ENCODE measurements at places on chromosomes 11 and 22.
A peak's percentile ranks its signal among the peaks of the same experiment; 100 is the strongest.

DNA sequence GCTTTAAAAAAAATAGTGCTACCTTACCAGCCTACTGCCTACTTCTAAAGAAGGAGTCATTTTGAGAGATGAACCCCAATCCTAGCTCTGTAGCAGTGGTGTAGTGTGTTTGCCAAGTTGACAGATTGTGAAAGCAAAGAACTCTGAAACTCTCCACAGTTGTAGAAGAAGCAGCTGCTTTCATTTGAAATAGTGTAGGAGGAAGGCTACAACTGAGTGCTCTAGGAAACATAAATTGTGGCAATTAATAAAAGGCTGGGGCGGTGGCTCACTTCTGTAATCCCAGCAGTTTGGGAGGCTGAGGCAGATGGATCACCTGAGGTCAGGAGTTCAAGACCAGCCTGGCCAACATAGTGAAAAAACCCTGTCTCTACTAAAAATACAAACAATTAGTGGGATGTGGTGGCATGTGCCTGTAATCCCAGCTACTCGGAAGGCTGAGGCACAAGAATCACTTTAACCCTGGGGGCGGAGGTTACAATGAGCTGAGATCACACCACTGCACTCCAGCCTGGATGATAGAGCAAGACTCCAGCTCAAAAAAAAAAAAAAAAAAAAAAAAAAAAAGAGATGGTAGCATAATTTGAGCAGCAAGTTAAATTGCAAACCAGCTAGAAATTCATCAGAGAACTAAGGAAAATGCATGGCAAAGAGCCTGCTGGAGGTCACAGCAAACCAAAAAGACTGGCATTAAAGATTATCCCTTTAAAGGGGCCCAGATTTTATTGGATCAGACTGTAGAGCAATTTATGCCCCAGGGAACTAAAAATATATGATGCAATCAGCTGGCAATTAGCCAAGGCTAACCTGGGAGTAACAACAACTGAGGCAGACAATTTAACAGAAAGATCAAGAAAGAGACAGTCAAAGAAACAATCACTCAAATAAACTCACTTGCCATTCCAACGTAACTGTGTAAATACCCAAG, 112.6 kb downstream of the LUZP2 start:
- no peak for DNase-seq

- DNase-seq = no peak
These were observed 43.7 kb downstream of the MICAL3 start for GRCh38 chr22:17980638-17981051.

DNA sequence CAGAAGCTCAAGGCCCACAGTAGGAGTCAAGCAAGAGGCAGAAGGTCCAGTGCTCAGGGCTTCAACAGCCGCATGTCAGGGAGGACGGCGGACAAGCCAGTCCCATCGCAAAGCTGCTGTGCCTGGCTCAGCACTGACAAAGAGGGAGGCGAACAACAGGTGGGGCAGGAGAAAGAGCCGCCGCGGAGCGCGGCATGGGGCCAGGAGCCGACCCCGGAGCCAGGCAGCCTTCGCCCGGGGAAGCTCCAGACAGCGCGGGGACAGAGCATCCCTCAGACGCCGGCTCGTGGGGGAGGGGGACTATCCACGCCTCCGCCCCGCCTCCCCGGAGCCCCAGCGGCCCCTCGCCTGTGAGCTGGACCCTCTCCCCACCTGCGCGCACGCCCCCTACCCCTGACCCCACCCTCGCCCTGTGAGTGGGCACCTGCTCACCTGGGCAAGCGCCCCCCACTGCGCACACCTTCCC, 369 bp downstream of the DHCR7 start:
- DNase-seq = no peak

- DNase-seq = no peak
These were observed 1.5 kb downstream of the OLFML1 start for GRCh38 chr11:7486781-7487140.

GRCh38 chr11:95702526-95702925, 87.1 kb downstream of the FAM76B start:
- DNase-seq = peak; percentile 73

DNA sequence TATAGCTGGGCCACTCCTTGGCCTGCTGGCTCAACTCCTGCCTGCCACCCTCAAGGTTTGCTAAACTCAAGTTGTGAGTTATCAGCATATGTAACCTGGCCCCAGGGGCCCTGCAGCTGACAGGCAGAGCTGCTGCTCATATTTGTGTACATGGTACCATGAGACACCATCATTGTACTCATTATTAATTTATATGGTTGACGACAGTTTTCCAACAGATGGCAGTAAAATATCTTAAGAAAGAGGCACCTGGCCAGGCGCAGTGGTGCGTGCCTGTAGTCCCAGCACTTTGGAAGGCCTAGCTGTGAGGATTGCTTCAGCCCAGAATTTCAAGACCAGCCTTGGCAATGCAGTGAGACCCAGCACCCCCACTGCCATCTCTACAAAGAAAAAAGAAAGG, 11.4 kb upstream of the DENND5A start:
- DNase-seq = no peak

DNA sequence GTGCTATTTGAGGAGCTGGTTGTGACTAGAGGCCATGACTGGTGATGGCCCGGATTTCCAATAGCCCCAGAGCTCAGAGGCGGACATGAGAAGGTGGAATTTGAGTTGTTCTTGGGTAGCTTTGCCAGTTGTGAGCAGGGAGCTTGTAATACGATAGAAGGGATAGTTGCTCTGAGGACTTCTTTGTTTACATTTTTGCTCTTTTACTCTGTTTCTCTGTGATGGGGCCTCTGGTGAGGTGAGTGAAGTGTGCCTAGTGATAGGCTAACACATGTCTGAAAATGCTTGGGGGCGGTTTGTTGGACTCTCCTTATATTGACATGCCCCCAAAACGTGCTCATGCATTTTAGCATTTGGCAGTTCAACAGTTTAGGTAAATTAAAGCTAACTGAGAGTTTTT, 365.1 kb downstream of the DDX10 start:
- DNase-seq = no peak

DNA sequence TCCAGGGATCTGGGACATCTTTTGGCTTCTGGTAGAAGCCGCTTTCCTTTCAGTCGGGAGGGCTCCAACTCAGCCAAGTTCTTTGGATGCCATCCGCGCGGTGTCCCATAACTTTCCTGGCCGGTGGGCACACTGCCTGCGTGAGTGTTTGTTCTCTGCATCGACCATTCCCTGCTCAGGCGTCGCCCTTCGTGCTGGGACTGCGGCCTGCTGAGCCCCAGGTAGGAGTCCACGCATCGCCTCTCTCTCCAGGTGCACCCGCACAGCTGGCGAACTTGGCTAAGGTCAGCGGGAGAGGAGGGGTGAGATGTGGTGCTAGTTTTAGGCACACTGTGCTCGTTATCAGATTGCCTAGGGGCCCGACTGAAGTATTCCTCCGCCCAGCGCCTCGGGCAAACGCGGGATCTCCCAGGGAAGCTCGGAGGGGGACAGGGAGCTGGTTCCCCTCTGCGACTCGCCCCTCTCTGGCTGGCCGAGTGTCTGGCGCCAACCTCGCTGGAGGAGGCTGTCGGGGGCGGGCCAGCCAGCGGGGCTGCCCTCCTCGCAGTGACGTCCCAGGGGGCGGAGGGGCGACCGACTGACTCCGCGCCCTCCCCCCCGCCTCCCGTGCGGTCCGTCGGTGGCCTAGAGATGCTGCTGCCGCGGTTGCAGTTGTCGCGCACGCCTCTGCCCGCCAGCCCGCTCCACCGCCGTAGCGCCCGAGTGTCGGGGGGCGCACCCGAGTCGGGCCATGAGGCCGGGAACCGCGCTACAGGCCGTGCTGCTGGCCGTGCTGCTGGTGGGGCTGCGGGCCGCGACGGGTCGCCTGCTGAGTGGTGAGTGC, at the start of gene LAYN:
Gene LAYN (plus strand): TSS at position 607 of the 823 bp plus-strand sequence. CDS start 124 bp downstream, at position 731.
- DNase-seq = peak; percentile 12

DNA sequence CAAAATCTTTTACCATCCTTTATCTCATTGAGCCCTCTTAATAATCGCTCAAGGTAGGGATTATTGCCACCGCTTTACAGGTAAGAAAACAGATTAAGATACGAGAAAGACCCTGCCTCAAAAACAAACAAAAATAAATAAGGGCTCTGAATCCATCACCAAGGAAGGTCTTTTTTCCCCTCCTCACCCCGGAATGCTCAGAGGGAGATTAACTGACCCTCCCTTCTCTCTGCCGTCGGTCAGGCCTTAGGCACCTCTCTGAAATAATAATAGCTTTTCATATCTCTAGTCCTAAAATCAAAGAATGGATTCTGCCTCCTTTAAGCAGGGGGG, 620 bp upstream of the ATG2A start:
- DNase-seq = no peak

- DNase-seq = no peak
These were observed 1.0 kb downstream of the ADM2 start for GRCh38 chr22:50482107-50483074.

DNA sequence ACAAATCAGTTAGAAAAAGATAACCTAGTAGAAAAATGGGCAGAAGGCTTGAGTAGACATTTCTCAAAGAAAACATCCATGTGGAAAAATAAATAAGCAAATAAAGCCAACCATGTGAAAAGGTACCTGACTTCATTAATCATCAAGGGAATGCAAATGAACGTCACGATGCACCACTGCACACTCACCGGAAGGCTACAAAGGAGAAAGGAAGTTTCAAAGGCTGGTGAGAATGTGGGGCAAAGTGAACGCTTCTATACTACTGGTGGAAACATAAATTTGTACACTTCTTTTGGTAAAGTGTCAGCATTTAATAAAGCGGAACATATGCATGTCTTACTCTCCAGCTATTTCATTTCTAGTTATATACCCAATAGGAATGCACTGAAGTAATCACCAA, 166.8 kb downstream of the CSNK2A3 start:
- DNase-seq = no peak

GRCh38 chr11:94376841-94377240, 24.4 kb downstream of the GPR83 start:
- DNase-seq = no peak

DNA sequence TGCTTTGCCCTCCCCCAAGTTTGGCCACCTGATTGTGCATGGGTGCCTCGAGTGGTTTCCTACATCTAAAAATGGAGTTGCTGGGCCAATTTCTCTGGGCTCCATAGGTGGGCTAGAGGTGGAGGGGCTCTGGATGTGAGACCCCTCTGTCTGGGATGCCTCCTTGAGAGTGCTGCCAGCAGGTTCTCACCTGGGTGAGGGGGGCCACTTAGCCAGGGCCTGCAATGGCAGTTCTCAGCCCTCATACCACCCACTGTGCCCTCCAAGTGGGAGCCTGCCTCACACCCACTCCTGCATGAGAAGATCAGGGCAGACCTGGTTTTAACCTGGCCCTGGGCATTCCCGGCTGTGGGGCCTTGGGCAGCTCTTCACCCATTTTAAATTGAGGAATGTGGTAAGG, 83.9 kb downstream of the CABIN1 start:
- no peak for DNase-seq

- no peak for DNase-seq
These were observed 7.0 kb upstream of the CCDC86 start for GRCh38 chr11:60834742-60835533.

- DNase-seq = no peak
These were observed 5.2 kb upstream of the C22orf42 start for GRCh38 chr22:32164075-32164860.

GRCh38 chr11:45489281-45489905, 176.0 kb downstream of the CHST1 start:
- DNase-seq = no peak

GRCh38 chr11:77156396-77157195, 28.6 kb downstream of the MYO7A start:
- DNase-seq = no peak

- no peak for DNase-seq
These were observed 64.1 kb upstream of the ALX4 start for GRCh38 chr11:44374001-44374400.

DNA sequence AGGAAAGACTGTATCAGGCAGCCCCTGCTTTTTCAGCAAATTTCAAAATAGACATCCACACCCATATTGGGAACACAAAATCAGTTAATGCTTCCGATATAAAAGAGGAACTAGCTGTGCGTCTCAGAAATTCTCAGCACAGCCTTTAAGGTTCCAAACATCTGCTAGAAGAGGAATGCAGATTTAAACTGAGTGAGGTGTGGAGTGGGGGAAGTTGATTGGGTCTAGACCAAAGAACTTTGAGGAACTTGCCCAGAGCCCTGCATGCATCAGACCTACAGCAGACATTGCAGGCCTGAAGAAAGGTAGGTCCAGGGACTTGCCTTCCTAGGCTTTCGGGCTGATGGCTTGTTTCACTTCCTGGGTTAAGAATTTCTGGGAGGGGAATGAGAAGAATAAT, at the start of gene MS4A4A:
Gene MS4A4A (plus strand): TSS at position 255 of the 400 bp plus-strand sequence. CDS start 10 bp downstream, at position 265.
- DNase-seq = no peak

DNA sequence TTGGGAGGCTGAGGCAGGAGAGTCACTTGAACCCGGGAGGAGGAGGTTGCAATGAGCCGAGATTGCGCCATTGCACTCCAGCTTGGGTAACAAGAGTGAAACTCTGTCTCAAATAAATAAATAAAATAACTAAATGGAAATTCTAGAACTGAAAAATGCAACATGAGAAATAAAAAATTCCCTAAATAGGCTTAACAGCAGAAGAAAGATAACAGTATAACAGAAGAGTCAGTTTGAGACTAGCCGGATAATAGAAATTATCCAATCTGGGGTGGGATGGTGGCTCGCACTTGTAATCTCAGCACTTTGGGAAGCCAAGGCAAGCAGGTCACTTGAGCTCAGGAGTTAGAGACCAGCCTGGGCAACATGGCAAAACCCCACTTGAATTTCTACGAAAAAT, 14.1 kb downstream of the SLC25A1 start:
- DNase-seq = no peak

DNA sequence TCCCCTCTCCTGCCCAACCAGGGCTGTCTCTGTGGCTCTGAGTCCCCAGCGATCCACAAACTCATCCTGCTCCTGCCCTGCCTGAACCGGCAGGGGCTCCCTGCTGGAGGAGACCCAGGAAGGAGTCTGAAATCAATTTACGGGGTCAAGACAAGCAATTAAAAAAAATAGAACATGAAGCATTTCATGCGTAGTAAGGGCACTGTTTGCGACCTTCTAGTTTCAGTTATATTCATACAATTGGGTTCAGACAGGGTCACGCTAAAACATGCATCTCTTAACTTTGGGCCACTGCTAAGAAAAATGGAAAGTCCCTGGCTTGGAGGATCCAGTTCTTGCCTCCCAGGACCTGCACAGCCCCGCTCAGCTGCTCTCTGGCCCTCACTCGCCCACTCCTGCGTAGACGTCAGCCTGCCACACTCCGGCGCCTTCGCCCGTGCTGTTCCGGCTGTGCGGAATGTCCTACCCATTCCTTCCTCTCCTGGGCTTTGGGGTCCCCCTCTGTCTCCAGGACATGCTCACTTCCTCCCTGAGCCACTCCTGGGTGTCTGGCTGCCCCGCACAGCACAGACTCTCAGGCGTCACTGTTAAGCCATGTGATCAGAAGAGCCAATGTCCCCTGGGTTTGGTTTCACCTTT, 12.8 kb downstream of the NFAM1 start:
- no peak for DNase-seq

GRCh38 chr11:824942-825341, 2.8 kb upstream of the CRACR2B start:
- no peak for DNase-seq

GRCh38 chr11:104028476-104029263, 7.8 kb upstream of the DDI1 start:
- peak; percentile 23 for DNase-seq

- no peak for DNase-seq
These were observed 98.9 kb downstream of the TRAF6 start for GRCh38 chr11:36411202-36411640.

- no peak for DNase-seq
These were observed 628.4 kb downstream of the BRD1 start for GRCh38 chr22:49199224-49199623.

GRCh38 chr22:19193879-19194278, 15.3 kb upstream of the SLC25A1 start:
- no peak for DNase-seq

- no peak for DNase-seq
These were observed 9.8 kb downstream of the SLC17A6 start for GRCh38 chr11:22347857-22348487.

- DNase-seq = no peak
These were observed 93.2 kb downstream of the NECTIN1 start for GRCh38 chr11:119635776-119636175.
